Pancreas (tissue), 10 donors: ENCODE measurements at places on chromosomes 3 and 15. TPM values are rescaled to one million over a fixed set of nuclear protein-coding genes. Genes with fewer than 3 reads are reported as not detected.

The OR5K2 gene
- not detected for total RNA-seq

The LRRC3B gene
- total RNA-seq = not detected

The FHIT gene
- 6.8 TPM for total RNA-seq

The ABI3BP gene
- 16.4 TPM for total RNA-seq

The KBTBD13 gene
- not detected for total RNA-seq

The IMP3 gene
- 34.8 TPM for total RNA-seq

The DOCK3 gene
- 0.24 TPM for total RNA-seq

The GATA2 gene
- 10.6 TPM for total RNA-seq

The KCNAB1 gene
- total RNA-seq = 2.9 TPM

The LTK gene
- 0.23 TPM for total RNA-seq

The GOLGA8N gene
- 18.7 TPM for total RNA-seq

The CCDC9B gene
- 27.2 TPM for total RNA-seq

The KLHL40 gene
- not detected for total RNA-seq

The TMEM212 gene
- total RNA-seq = not detected

The ACKR2 gene
- 0.87 TPM for total RNA-seq

The GOLGA6L7 gene
- not detected for total RNA-seq

The NLGN1 gene
- total RNA-seq = 1.2 TPM

The CFAP92 gene
- 0.44 TPM for total RNA-seq

The INAFM2 gene
- total RNA-seq = 11.6 TPM

The KLHDC8B gene
- 10.5 TPM for total RNA-seq

The ADPRH gene
- 9.5 TPM for total RNA-seq

The XCR1 gene
- not detected for total RNA-seq

The PAK6 gene
- 4.7 TPM for total RNA-seq

The TUBGCP4 gene
- total RNA-seq = 7.0 TPM

The ALPK3 gene
- total RNA-seq = 5.7 TPM

The MASP1 gene
- total RNA-seq = 1.0 TPM

The POC1A gene
- 0.78 TPM for total RNA-seq
